NCI-H1417 (cell line): ENCODE measurements at places on chromosomes 2 and 18.

- no peak for DNase-seq
Observed at GRCh38 chr2:75025216-75025615, 66.8 kb downstream of the POLE4 start.

DNA sequence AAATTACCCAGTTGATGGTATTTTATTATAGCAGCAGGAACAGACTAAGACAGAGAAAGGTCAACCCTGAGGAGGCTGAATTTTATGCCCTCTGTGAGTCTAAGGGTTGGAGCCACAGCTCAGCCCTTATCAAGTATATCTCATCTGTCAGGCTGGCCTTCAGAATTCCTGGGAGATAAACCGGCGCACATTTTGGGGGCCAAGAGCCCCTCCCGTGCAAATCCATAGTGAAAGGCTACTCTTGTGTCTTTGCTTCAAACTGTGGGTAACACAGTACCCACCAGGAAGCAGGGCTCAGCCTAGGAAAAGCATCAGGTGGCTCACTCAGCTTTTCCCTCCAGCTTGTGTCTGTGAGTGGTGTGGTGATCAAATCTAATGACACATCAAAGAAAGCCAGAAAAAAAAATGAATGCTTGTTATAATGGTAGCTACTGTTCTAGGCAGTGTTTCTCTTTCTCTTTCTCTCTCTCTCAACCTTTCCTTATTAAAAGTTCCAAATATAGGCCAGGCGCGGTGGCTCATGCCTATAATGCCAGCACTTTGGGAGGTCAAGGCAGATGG, 25.0 kb upstream of the ASXL2 start:
- DNase-seq, result no peak

GRCh38 chr2:119371111-119371510, 4.3 kb downstream of the DBI start:
- no peak for DNase-seq

DNA sequence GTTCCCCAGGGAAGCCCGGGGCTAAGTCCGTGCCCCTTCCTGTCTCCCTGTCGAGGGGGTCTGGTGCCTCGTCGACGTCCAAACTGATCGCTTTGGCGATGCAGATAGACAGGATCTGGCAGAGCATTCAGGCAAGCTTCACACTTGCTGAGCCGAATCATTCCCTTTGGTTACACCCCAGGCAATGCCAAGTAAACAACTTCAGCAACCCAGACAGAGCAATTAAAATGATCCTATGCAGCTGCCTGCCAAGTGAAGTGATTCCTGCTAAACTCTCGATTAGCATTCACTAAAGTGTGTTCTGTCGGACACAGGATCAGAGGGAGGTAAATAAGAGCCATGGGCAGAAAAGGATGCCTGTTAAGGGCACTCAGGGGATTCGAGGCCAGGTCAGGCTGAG, 108.2 kb upstream of the RAB12 start:
- peak; percentile 74 for DNase-seq

GRCh38 chr2:98090951-98091350, 4.0 kb downstream of the VWA3B start:
- no peak for DNase-seq

GRCh38 chr18:42338683-42339082, 383.6 kb downstream of the PIK3C3 start:
- DNase-seq, result no peak

- no peak for DNase-seq
Observed at GRCh38 chr2:136072621-136073020, 45.3 kb downstream of the CXCR4 start.

DNA sequence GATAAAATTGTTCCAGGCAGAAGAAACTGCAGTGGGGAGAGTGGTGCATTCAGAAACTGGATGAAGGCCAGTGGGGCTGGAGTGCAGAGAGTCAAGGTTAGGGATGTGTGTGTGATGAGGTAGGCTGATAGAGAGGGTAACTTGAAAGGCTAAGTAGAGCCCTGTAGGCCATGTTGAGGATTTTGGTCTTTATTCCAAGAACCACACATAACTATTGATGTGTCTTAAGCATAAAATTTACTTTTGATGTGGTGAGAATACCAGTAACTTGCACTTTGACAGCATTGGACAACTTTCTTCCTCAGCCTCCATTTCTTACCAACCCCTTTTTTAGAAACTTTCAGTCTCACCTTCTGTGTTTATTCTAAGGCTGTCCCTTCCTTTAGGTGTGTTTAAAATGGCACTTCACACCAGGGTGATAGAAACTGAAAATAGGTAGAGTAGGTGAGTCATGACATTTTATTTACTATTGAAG, 22.6 kb downstream of the MTX2 start:
- no peak for DNase-seq

GRCh38 chr2:234676109-234676782, 179.4 kb upstream of the ARL4C start:
- DNase-seq, result peak; percentile 99

DNA sequence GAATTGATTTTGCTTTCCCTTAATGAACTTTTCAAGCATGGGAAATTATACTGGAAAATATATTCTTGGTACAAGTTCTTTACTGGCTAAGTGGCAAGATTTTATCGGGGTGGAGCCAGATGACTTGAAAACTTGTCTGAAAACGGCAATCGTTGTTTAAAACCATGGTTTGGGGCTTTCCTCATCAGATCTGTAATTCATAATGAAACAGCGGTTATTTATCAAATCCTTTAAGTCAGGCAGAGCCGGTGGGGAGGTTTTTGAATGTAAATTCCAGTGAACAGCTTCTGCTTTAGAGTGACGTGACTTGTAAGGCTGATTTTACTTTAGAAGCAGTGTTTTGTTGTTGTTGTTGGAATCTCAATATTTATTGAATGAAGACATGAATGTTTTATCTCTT, 2.6 kb downstream of the SEC11C start:
- DNase-seq, result no peak

DNA sequence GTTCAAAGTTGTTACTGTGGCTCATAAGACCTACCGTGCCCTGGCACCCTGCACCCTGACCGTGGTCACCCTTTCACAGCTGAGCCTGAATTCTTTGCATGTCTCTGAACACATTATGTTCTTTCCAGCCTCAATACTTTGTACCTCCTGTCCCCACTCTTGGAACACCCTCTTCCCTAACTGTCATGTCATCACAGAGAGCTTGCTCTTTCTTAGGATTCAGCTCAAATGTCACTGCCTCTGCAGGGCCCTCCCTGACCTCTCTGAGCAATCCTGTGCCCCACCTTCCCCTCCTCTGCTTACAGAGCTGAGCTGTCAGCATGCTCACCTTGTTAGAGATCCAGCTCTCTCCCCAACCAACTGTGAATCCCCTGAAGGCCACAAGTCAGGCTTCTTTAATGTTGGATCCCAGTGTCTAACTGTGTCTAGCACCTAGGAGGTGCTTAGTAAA, 15.0 kb downstream of the PRKAG3 start:
- no peak for DNase-seq

GRCh38 chr2:218894151-218894879, 13.7 kb downstream of the WNT10A start:
- peak; percentile 33 for DNase-seq

DNA sequence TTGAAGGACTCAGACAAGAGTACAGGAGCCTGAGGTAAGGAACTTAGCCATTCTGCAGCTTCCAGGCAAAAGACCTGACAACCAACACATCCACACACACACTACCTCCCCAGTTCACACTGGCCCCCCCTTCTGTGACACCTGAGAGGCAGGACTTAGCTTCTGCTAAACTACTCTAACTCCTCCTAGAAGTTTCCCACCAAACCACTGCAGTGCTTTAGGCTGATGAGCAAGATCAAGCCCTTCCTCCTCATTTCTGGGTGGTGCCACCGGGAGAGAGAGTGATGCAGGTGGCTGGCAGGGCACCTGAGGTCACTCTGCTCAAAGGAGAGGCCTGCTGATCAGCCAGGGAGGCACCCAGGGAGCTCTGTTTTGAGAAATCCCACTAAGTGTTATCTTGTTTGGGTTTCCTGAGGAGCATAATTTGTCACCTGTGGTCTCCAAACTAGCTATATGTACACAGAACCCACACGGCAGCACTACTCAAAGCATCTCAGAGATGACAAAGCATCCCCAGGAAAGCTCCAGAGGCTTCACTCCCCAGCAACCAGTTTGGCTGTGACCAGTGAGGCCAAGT, 188.4 kb downstream of the MYO5B start:
- peak; percentile 61 for DNase-seq

GRCh38 chr2:181814057-181814491, 77.5 kb upstream of the ITPRID2 start:
- no peak for DNase-seq

DNA sequence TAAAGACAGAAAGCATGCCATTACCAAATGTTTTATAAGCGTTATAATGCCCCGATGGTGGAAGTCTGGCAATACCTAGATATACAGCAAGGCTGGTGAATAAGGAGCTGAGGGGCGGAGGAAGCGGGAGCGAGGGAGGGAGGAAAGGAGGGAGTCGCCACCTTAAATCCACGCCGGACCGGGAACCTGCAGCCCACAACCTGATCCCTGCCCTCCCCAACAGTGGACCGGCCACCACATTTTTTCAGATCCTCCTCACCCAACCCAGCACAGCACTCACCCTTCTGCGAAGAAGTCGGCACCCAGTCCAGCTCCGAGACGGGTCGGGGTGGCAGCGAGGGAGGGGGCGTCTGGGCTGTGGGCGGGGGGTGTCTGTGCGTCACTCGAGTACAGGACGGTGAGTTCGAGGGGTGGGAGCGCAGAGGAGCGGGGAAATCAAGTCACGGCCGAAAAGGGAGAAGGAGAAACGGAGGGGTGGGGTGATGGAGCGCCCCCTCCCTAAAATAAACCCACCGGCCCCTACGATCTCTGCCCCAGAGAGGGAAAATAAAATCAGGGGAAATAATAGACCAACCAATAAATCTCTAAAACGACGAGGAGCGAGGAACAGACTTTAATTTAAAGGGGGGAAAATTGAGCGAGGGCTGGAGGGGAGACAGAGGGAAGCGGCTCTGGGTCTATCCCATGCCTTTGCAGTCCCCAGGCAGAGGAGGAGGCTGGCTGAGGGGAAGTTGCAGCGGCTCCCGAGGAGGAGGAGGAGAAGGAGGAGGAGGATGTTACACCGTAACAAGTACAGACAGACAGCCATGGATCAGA, 96.5 kb upstream of the SERTAD2 start:
- DNase-seq, result peak; percentile 45

GRCh38 chr18:5604778-5605177, 61.0 kb upstream of the EPB41L3 start:
- no peak for DNase-seq

DNA sequence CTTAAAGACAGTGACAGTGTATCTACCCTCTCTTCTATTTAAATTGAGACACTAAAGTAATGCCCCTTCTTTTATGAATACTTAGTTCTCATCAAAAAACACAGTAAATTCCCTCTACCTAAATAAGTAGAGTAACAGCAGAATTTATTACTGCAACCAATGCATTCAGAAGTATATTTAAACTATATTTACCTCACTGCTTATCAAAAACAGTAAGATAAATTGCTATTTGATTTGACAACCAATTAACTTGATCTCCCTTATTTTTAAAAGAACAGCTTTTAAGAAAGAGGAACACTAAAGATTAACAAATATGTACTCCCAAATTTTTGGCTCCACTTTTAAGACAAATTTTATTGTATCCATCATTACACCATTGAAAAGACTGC, 4.8 kb downstream of the SATB2 start:
- DNase-seq, result no peak

DNA sequence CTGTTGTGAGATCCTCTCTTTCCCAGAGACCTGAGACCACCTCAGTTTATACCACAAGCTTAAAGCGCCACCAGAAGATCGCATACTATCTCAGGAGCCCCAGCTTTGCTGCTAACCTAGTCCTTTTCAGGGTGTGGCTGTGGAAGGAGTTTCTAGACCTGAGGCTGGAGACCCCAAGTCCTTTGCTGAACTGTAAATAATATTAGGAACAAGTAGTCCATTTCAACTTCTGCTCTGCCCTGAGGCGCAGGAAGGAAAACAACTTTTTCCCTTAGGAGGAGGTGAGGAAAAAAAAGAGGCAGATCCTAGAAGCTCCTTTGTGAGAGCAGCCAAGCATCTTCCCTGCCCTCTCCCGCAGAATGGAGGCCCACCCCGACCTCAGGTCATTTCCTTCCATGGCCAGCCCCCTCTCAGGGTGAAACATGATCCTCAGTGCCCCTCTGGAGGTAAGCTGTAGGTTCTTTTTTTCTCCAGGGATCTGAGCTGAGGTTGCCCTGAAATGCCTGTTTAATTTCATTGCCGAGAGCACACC, 122.8 kb upstream of the LGALSL start:
- peak; percentile 96 for DNase-seq

DNA sequence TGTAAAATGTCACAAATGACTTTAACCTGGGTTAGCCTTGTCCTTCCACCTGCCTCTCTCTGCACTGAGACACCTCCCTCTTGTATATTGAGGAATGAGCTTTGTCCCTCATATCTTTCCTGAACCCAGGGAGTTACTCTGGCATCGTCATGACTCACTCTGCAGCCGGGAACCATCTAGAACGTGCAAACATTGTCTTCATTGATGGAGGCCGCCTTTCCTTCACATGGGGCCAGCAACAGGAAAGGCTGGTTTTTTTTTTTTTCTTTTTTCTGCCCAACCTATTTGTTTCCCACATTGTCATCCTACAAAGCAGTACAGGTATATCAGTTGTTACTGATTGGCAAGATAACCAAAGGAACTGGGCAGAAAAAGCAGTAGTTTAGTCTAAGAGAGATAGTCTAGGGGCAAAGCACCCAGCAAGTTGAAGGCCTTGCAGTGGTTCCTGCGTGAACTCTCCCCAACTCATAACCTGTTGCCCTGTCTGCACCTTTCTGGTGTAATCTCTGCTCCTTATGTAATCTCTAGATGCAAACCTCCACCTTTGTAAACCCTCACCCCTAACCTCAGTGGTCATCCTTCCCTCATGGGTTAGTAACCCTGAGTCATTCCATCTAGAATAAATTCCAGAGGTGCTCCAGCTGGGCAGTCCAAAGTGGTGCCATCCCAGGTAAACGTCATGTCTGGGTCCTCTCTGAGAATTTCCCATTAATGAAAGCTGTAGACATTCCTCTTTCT, 38.3 kb downstream of the SLC40A1 start:
- no peak for DNase-seq

DNA sequence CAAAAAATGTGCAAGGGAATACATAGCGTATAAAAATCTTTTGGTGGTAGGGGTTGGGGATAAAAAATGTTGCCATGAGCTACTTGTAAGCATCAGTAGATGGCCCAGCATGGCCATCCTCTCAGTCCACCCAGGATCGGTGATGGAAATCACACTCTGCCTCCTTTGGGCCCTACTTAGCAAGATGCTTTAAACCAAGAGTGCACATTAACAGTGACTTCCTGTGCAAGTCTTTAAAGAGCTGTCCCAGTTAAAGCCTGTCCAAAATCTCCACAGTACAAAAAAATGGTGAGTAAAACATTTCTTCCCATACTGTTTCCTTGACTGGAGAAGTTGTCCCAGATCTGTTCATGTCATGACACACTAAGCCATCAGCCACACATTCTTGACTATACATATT, 18.0 kb downstream of the ANKRD44 start:
- DNase-seq, result no peak

- no peak for DNase-seq
Observed at GRCh38 chr18:69958422-69958821, 10.7 kb upstream of the CD226 start.

GRCh38 chr18:28684746-28685355, 507.9 kb upstream of the CDH2 start:
- no peak for DNase-seq
